ENCODE measurements at places on chromosomes 6 and 20. TPM values are rescaled to one million over a fixed set of nuclear protein-coding genes. Genes with fewer than 3 reads are reported as not detected.

Gene ALDH8A1
- total RNA-seq: 3.8 TPM

Gene PSMB8
- 31.2 TPM for total RNA-seq

Gene SCRT2
- total RNA-seq: not detected

Gene GJA10
- not detected for total RNA-seq

Gene ENPP3
- not detected for total RNA-seq

Gene CALHM6
- total RNA-seq: 2.1 TPM

Gene EGFL8
- 1.4 TPM for total RNA-seq

Gene LY6G6C
- not detected for total RNA-seq

Gene TNFAIP3
- 85.5 TPM for total RNA-seq

Gene MYB
- 4.0 TPM for total RNA-seq

Gene LINC00237
- total RNA-seq: not detected

Gene C20orf141
- not detected for total RNA-seq

Gene PNLDC1
- not detected for total RNA-seq

Gene PTPRT
- not detected for total RNA-seq

Gene TRDN
- not detected for total RNA-seq

Gene WFDC5
- total RNA-seq: not detected

Gene HUS1B
- 1.7 TPM for total RNA-seq

Gene IRF4
- total RNA-seq: not detected

Gene POU5F1
- total RNA-seq: 0.51 TPM

Gene NOX3
- not detected for total RNA-seq

Gene C6orf15
- total RNA-seq: not detected

Gene PPP1R3G
- 1.5 TPM for total RNA-seq

Gene DNAH8
- not detected for total RNA-seq

Gene GPR63
- total RNA-seq: 0.59 TPM

Gene CST5
- total RNA-seq: not detected

Gene HRH3
- not detected for total RNA-seq

Gene TCP11
- 0.46 TPM for total RNA-seq

Gene NOTCH4
- 0.42 TPM for total RNA-seq

Gene ASCC3
- total RNA-seq: 137 TPM

Gene DEFB113
- not detected for total RNA-seq

Gene PPDPF
- total RNA-seq: 61.2 TPM

Gene FUCA2
- total RNA-seq: 42.5 TPM

Gene RNF182
- 0.30 TPM for total RNA-seq

Gene BMP6
- total RNA-seq: 2.1 TPM

Gene NKAIN2
- not detected for total RNA-seq

Gene MOG
- not detected for total RNA-seq

Gene FAM83C
- total RNA-seq: not detected

Gene CRIP3
- total RNA-seq: not detected

Gene ENPP4
- 0.74 TPM for total RNA-seq

Gene RBBP8NL
- not detected for total RNA-seq

Gene ATXN1
- total RNA-seq: 35.3 TPM

Gene FLOT1
- 90.1 TPM for total RNA-seq

Gene SDC4
- total RNA-seq: 172 TPM

Gene EEF1A2
- 3.9 TPM for total RNA-seq

Gene ISM1
- not detected for total RNA-seq

Gene RIPOR2
- total RNA-seq: 0.42 TPM

Gene RAET1G
- 1.8 TPM for total RNA-seq

Gene CD109
- total RNA-seq: 58.7 TPM

Gene CLVS2
- total RNA-seq: under 0.01 TPM

Gene PLA2G7
- not detected for total RNA-seq
